ENCODE measurements at places on chromosomes 4 and X. TPM values are rescaled to one million over a fixed set of nuclear protein-coding genes. Genes with fewer than 3 reads are reported as not detected.
A peak's percentile ranks its signal among the peaks of the same experiment; 100 is the strongest.

Gene KLF8
- total RNA-seq: 17.2 TPM

- H3K4me1 ChIP-seq: no peaks in the 10 kb centered on the region
- H3K36me3 ChIP-seq: no peaks in the 10 kb centered on the region
- H3K27ac ChIP-seq: no peak overlapping the region
- H3K4me3 ChIP-seq: no peak overlapping the region
- H3K27me3 ChIP-seq: no peaks in the 10 kb centered on the region
Measured at GRCh38 chr4:127182687-127183086, 450.1 kb upstream of the INTU start.

Gene PABPC4L
- 2.2 TPM for total RNA-seq

Gene SPANXA1
- total RNA-seq: not detected

- no peaks in the 10 kb centered on the region for H3K27me3 ChIP-seq
- peak overlapping the region; percentile 81 for H3K4me3 ChIP-seq
- DNase-seq: no peak
- peaks cover 7% of the 10 kb centered on the region for H3K4me1 ChIP-seq
- H3K27ac ChIP-seq: peak overlapping the region; percentile 96
- H3K36me3 ChIP-seq: no peaks in the 10 kb centered on the region
Measured at GRCh38 chrX:40176351-40177116, 78.8 kb upstream of the BCOR start.

GRCh38 chrX:6012357-6012756, 216.3 kb downstream of the NLGN4X start:
- no peaks in the 10 kb centered on the region for H3K27me3 ChIP-seq
- no peak for DNase-seq
- no peak overlapping the region for H3K27ac ChIP-seq
- H3K36me3 ChIP-seq: no peaks in the 10 kb centered on the region
- H3K4me1 ChIP-seq: no peaks in the 10 kb centered on the region

Gene HMX1
- 0.28 TPM for total RNA-seq

- no peaks in the 10 kb centered on the region for H3K4me1 ChIP-seq
- DNase-seq: no peak
- peak overlapping the region; percentile 88 for H3K4me3 ChIP-seq
- no peaks in the 10 kb centered on the region for H3K27me3 ChIP-seq
- no peaks in the 10 kb centered on the region for H3K36me3 ChIP-seq
Measured at GRCh38 chrX:55907968-55908607, 190.5 kb downstream of the RRAGB start.

GRCh38 chr4:127888559-127888958, 7.9 kb downstream of the PLK4 start:
- H3K27ac ChIP-seq: no peak overlapping the region
- H3K4me1 ChIP-seq: no peaks in the 10 kb centered on the region
- no peak for DNase-seq
- H3K36me3 ChIP-seq: no peaks in the 10 kb centered on the region
- no peak overlapping the region for H3K4me3 ChIP-seq

Gene S100P
- total RNA-seq: not detected

- H3K36me3 ChIP-seq: no peaks in the 10 kb centered on the region
- no peak overlapping the region for H3K4me3 ChIP-seq
- H3K4me1 ChIP-seq: peaks cover 19% of the 10 kb centered on the region
- DNase-seq: no peak
Measured at GRCh38 chr4:76964769-76965168, 15.2 kb downstream of the SEPTIN11 start.

DNA sequence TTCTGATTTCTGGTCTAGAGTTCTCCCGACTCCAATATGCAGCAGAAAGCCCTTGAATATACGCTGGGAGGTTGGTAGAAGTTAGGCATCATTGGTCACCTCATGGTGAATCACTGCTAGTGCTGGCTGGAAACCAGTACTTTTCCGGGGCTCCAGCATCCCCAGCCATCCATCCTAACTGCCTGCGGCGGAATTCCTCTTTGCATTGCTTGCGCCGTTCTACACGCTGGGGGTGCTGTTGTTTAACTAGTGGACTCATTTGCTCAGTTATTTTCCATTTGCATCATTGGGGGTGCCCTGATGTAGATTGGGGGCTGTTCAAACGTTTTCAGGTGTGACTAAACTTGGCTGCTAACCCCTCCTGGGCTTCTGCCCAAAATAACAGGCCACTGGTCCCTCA, 23.3 kb upstream of the GPR50 start:
- no peak overlapping the region for H3K4me3 ChIP-seq
- no peaks in the 10 kb centered on the region for H3K27me3 ChIP-seq
- no peaks in the 10 kb centered on the region for H3K4me1 ChIP-seq

Gene CCDC149
- 11.8 TPM for total RNA-seq

Gene MND1
- 3.0 TPM for total RNA-seq

Gene PAGE4
- total RNA-seq: not detected

All from thoracic aorta (tissue), 2 donors.